Activated T-helper 1 cell treated with anti-CD3 and anti-CD28 coated beads, Interleukin-2, amount 50 U/mL, for 16 hours (primary cell): ENCODE measurements at places on chromosomes 5 and 9.
A peak's percentile ranks its signal among the peaks of the same experiment; 100 is the strongest.

GRCh38 chr9:121815084-121815483, 163.7 kb downstream of the DAB2IP start:
- DNase-seq = no peak

DNA sequence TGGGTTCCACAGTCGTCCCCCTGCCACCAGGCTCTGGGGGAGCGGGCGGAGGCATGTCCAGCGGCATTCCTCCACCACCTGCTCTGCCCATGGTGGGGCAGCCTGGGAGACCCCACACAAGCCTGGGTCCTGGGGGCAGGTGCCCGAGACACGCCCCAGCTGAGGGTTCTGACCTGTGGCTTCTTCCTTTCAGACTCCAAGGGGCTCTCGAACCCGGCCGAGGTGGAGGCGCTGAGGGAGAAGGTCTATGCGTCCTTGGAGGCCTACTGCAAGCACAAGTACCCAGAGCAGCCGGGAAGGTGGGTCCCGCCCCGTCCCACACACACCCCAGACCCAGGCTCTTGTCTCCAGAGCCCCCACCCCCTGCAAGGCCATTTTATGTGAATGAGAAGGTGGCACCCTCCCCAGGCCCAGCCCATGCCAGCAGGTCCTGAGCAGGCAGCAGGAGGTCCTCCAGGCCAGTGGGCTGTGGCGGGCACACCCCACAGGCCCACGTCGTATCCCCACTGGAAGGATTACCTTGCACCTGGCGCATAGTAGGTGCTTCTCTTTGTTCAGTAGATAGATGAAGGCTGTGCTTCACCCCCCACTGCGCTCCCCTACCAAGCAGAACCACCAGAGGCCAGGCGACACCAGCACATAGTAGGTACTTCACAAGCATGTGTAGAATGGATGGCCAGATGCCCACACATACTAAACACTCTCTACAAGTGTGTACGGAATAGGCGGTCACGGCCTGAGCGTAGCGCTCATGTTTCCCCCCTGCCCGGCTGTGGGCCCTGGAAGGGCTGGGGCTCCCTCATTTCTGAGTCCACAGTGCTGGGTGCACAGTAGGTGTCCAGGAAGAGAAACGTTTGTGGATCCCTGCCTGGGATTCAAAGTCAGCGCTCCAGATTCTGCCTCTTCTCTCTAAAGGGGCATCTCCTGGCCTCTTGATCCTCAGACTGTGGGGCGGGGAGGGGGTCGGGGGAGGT, 107.9 kb downstream of the RXRA start:
- DNase-seq = no peak

- DNase-seq = no peak
These were observed 149.3 kb upstream of the MTAP start for GRCh38 chr9:21653091-21653490.

- DNase-seq = no peak
These were observed 99.3 kb downstream of the KLF4 start for GRCh38 chr9:107390279-107390678.

DNA sequence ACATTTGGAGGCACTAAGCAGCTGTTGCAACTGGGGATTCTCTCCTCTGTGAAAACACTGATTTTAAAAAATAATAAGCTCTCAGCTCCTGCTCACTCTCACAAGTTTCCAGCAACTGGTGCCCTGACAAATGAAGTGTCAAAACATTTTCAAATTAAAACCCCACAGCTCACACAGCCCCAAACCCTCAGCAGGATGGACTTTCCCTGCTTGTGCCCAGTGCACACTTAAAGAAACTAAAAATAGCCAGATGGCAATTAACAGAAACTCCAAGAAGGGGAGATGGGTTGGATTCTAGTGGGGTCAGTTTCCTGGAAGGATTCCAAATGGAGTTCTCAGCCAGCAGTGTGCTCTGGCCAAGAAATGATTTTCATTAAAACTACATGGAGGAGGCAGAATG, 163.0 kb upstream of the PUM3 start:
- no peak for DNase-seq

DNA sequence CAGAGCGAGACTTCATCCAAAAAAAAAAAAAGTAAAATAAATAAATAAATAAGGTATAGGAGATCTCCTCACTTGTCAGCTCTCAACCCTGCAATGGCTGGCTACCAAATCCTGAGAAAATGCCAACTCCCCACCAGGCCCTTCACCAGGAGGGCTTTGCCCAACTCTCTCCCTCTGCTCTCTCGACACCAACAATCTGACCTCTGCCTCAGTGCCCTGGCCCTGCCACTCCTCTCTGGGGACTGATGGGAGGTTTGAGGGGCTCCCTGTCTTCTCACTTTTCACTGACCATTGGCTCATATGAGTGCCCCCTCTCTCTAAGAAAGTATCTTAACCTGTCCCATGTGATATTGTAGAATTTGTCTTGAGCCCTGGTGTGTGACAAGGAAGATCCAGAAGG, 52.6 kb upstream of the SH3PXD2B start:
- no peak for DNase-seq

DNA sequence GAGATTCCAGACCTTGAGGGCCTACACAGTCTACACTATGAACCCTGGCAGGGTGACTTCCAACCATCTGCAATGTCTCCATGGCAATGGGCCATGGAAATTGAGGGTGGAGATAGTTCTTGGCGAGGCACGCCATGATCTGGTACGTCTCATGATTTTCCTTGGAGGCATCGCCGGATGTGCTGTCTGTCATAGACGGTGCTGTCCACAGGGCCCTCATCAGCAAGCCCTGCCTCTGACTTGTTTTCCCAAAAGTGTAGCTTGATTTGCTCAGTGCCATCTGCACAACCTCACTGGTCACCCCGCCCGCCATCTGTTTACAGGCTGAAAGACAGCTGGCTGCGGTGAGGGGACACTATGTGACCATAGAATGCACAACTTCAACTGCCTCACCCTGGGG, 73.5 kb downstream of the BOD1 start:
- DNase-seq = no peak

DNA sequence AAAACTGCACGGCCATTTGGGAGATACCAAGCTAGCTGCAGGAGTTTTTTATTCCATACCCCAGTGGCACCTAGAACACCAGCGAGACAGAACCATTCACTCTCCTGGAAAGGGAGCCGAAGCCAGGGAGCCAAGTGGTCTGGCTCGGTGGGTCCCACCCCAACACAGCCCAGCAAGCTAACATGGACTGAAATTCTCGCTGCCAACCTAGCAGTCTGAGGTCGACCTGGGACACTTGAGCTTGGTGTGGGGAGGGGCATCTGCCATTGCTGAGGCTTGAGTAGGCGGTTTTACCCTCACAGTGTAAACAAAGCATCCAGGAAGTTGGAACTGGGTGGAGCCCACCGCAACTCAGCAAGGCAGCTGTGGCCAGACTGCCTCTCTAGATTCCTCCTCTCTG, 108.9 kb upstream of the CHD1 start:
- DNase-seq = peak; percentile 63

GRCh38 chr5:44361342-44362001, 27.7 kb downstream of the FGF10 start:
- DNase-seq = no peak

GRCh38 chr9:35763803-35764202, 9.7 kb upstream of the MSMP start:
- no peak for DNase-seq
